ENCODE measurements at places on chromosomes 3 and 15.
A peak's percentile ranks its signal among the peaks of the same experiment; 100 is the strongest.

- DNase-seq: no peak
Measured at GRCh38 chr15:67380921-67381320, 126.3 kb downstream of the IQCH start.

DNA sequence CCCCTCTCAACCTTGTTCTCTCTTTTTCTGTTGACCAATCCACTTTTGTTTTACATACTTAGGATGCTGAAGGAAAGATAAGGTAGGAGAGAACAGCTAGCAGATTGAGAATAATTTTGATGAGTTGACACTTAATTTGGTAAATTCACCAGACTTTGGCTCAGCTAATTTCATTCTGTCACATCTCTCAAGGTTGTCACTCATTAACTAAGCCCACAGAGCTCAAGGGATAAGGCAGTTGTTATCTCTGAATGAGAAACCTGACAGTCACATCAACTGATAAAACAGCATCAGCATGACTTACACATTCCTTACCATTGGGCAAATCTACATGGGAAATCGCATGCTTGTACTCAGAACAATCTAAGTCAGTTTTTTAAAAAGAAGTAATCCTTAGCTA, 591.4 kb downstream of the NLGN1 start:
- no peak for DNase-seq

DNA sequence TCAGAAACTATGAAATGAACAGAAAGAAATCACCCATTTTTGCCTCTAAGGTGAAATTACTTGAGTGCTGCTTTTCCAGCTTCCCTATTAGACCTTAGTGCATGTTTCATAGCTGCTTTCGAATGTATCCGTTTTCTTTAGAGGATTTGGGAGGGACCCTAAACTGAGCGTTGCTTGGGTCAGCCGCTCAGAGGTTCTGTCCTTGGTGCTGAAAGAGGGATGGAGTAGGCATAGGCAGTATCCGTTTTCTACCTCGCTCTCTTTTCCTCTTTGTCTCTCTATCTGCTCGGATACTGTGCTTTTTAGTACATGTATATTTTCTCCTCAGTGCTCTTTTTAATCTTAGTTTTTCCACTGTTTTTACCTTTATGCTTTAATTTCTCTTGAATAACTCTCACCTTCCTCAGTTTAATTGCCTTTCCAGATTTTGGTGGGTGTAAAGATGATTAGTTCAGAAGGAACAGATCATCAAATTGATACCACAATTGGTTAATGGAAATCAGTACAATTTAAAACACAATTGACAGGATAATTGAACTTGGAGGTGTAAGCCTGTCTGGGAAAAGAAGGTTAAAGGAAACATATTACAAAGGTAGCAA, at the start of gene DRD3:
TSS of gene DRD3 (minus strand) at position 283 of the 599 bp plus-strand sequence. CDS start 7,060 bp downstream, outside the sequence.
- no peak for DNase-seq

DNA sequence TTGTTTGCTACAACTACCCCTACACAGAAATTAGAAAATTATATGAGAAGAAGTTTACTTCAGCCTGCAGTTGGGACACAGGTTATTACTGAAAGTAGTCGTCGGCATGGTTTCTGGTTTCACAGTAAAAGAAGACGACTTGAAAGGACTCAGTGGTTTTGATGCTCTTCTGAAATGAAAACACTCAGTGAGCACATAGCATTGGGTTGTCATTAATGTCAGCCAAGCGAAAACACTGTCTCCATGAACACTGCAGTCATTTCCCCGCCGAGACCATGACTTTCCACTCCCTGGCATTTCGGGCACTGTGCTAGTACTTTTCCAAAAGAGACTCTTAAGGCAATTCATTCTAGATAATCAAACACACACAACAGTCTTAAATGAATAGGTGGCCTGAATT, 69.2 kb upstream of the ICE2 start:
- peak; percentile 73 for DNase-seq

DNA sequence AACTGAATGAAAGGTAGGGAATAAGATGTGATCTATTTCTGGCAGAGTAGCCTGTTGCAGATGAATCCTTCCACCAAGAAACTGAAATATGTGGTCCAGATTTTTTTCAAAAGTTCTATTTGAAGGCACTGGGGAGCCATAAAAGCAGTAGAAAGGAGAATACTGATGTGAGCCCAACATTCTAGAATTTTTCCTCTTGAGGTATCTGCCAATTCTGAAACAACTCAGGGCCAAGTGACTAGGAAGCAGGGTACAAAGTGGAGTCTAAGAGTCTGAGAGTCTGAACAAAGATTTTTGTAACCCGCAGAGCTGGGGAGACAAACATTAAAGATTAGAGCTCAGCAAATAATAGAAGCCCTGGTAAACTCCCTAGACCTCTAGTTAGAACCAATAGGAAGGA, 58.3 kb upstream of the SLCO3A1 start:
- DNase-seq: no peak

- no peak for DNase-seq
Measured at GRCh38 chr3:52236424-52236886, 2.5 kb downstream of the TWF2 start.

- no peak for DNase-seq
Measured at GRCh38 chr3:100798012-100798411, 88.7 kb downstream of the TFG start.

DNA sequence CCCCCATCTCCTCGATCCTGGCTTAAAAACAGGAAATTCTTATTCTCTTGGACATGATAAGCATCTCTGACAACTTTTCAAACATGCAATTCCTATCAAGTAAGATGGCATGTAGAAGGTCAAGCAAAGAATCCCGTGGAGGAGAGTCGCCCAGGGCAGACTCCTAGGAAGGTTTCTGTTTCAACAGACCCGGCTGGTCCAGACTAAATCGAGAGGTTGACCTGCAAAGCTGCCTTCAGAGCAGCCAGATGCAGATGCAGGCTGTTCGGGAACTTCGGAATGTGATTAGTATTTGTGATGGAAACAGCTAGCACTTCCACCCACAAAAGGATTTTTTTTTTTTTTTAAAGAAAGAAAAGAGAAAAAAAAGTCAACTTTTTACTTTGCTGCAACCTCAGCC, 216.8 kb downstream of the NR1D2 start:
- DNase-seq: no peak

DNA sequence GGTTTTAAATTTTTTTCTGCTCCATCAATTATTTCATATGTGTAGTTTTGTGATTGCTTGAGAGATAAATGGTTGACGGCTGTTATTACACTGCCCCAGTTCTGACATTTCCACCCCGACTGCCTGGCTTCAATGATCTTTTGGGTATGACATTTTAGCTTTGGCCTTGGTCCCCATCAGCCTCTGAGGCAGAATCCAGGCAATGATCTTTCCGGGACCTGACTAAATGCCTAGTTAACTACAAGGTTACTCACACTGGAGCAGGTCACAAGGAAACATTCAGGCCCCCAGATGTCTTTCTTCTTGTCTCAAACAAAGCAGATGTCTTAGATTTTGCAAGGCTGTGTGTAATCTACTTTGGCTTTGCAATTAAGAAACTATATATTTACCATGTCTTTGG, 61.1 kb upstream of the TMCO5A start:
- DNase-seq: no peak

DNA sequence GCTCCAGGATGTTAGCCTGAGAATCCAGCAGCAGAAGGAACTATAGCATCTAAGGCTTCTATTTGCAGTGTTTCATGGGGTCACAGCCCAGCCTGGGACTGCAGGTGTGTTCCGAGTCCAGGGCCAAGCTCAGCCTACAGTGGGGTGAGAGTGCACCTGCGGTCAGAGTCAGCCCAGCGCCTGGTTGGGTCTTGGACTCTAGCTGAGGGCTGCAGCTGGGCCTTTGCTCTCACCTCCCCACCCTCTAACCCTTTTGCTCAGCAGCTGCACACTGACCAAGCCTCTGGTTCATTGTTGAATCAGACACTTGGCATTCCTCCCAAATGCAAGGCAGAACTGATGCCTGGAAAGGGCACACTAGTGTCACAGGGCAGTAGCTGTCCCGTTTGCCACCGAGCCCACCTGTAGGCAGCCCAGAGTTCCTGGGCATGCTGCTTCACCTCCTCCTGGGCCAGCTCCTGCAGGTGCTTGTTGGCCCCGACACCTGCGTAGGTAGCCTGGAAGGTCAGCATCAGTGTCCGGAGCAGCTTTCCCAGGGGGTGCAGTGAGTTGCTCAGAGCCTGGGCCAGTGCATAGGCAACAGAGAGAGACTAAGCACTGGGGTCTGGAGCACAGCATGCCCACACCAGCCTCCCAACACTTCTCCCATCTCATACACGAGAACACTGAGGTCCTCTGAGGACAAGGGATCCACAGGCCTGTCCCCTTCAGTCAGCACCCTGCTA, 17.5 kb downstream of the ALS2CL start:
- DNase-seq: no peak
